ENCODE measurements at places on chromosomes 2 and 18. TPM values are rescaled to one million over a fixed set of nuclear protein-coding genes. Genes with fewer than 3 reads are reported as not detected.

- no peak for DNase-seq
These were observed 370.3 kb upstream of the LINC00305 start for GRCh38 chr18:64519201-64519600.

DNA sequence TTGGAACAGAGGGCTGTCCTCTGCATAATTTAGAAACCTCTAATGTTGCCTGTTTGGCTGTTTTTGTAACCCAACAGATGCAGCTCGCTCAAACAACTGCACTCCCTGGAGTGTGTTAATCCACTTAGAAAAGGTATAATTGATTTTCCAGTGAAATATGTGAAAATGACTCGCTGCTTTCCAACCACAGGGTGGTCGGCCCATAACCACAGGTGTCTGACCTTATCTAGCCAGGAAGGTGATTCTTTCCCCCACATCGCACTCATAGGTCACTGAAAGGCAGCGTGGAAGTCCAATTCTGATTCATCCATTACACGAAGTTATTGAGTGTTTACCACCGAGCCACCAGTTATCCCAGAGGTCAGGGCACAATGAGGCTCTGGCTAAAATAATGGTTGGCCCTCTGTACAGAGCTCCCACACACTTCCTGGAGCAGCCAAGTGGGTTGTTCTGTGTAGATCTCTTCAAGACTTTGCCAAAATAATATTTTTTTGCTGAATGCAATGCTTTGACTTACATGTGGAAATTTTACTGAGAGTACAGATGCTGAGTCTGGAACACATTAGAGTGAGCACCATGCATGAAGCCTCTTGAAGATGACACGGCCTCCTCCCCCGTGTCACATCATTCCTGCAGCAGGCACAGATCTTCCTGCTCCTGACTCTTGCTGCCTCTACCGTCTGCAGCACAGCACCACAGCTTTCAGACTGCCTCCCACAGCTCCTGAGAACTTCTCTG, 396.2 kb downstream of the ZNF516 start:
- DNase-seq, result peak; percentile 57

- DNase-seq, result no peak
These were observed 95.4 kb upstream of the CCDC85A start for GRCh38 chr2:56088411-56088810.

GRCh38 chr2:115083225-115083624, 640.8 kb downstream of the DPP10 start:
- DNase-seq, result peak; percentile 21

DNA sequence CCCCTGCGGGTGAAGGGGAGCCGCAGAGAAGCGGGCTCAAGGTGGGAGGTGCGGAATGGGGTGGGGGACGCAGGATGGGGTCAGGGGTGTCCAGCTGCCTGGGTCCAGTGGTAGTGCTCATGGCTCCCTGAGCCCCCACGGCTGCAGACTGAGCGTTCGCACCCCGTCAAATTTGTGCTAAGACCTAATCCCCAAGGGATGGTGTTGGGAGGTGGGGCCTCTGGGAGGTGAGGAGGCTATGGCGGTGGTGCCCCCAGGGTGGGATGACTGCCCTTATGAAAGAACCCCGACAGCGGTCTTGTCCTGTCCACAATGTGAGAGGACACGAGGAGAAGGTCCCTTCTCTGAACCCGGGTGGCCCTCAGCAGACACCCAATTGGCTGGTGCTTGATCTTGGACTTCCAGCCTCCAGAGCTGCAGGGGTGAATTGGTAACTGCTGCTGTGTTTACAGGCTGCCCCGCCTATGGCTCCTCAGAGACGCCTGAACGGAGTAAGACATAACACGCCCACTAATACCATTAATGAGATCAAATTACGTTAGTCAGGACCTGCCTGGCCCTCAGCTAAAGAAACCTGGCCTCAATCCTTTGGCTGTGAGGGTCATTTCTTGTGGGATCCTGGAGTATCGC, 42.6 kb downstream of the PXDN start:
- DNase-seq, result no peak

- DNase-seq, result no peak
These were observed 852.0 kb downstream of the BCL11A start for GRCh38 chr2:59701271-59701994.

DNA sequence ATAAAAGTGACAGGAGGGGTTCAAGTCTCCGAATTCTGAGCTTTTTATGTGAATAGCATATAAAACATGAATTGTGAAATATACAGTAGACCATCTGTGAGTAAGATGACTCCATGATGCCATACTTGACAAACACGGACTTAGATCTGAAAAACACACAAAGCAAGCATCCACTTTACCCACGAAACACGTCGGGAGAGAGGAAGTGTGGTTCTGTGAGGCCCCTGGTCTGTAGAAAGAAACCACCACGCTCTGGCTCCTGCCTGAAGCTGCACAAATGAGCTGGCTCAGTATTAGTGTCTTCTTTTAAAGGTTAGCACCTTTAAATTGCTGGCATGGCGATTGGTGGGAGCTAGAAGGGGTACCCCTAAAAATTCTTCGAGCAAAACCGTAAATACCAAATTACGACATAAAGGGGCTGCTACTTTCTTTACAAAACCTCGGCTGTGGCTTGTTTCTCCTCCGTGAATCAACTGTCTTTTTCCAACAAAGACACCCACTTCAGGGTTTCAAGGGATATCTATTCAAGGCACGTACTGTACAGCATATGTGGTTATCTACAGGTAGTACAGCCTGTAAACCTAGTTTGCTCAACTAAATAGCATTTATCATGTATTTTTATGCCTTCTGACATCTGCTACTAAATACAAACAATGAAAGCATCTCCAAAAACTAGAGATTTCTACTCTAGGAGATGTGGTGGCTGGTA, 70.9 kb downstream of the AFF3 start:
- DNase-seq, result no peak

DNA sequence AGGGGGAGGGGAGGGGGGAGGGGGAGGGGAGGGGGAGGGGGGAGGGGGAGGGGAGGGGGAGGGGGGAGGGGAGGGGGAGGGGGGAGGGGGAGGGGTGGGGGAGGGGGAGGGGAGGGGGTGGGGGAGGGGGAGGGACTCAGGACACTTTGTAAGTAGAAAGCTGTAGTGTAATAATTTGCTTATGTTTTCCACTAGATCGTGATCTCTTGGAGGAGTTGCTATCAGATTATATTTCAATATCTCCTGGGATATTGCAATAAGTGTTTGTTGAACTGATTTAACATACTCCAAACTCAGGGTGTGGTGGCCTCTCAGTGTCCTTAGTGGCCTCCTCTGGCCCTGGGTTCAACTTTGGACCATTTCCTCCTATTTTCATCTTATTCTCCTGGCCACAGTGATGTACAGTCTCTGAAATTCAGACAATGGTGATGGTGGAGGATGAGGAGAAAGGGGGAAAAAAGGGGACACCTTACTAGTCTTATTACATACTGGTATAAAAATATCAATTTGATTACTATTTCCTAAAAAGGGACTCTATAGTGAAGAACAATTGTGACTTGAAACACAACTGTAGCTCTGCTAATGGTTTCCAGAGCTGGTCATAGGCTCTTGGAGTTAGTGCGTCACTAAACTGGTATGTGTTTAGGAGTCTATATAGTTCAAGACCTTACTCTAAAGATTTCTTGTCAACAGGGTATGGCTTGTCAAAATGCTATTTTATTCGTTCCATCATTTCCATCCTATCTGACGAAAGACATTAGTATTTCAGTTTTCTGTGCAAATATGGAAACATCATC, 89.6 kb downstream of the DDX1 start:
- DNase-seq, result no peak

GRCh38 chr2:174327021-174327840, 7.5 kb upstream of the SP9 start:
- no peak for DNase-seq

GRCh38 chr18:22838639-22839277, 94.4 kb upstream of the RBBP8 start:
- DNase-seq, result no peak

- DNase-seq, result no peak
These were observed 206.8 kb downstream of the CLIP4 start for GRCh38 chr2:29322011-29322410.

- no peak for DNase-seq
These were observed 265.7 kb upstream of the NT5C1B start for GRCh38 chr2:18855027-18855426.

DNA sequence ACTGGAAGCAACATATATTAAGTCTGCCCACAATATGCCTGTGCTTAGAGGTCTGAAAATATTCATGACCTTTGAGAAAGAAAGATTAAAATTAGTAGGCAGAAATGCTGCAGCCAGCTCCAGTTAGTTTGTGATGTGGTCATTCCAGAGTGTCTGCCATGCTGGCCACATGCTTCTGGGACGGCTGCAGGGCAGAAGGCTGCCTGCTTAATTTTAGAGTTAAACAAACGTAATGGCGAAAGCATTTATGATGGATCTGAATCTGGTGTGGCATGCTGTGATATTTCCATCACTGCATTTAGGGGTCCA, 95.4 kb downstream of the FHOD3 start:
- DNase-seq, result no peak

GRCh38 chr18:8781671-8782070, 76.3 kb downstream of the MTCL1 start:
- no peak for DNase-seq

- DNase-seq, result no peak
These were observed 1693.4 kb upstream of the SLC39A10 start for GRCh38 chr2:193963472-193964119.

DNA sequence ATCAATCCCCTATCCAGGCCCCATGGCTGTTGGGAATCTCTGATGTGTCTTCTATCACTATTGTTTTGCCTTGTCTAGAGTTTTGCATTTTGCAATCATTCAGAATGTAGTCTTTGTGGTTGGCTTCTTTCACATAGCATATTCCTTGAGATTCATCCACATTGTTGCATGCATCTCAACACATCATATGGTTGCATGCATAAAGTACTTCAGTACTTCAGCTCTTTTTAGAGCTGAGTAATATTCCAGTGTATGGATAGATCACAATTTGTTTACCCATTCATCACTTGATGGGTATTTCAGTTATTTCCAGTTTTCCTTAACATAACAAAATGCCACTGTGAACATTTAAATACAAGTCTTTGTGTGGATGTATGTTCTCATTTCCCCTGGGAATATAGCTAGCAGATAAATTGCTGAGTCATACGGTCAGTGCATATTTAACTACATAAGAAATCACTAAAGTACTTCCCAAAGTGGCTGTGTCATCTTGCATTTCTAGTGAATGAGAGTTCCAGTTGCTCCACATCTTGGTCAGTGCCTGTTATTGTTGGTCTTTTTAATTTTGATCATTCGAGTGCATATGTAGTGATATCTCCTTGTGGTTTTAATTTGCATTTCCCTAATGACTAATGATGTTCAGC, 138.8 kb downstream of the BCL11A start:
- DNase-seq, result no peak

DNA sequence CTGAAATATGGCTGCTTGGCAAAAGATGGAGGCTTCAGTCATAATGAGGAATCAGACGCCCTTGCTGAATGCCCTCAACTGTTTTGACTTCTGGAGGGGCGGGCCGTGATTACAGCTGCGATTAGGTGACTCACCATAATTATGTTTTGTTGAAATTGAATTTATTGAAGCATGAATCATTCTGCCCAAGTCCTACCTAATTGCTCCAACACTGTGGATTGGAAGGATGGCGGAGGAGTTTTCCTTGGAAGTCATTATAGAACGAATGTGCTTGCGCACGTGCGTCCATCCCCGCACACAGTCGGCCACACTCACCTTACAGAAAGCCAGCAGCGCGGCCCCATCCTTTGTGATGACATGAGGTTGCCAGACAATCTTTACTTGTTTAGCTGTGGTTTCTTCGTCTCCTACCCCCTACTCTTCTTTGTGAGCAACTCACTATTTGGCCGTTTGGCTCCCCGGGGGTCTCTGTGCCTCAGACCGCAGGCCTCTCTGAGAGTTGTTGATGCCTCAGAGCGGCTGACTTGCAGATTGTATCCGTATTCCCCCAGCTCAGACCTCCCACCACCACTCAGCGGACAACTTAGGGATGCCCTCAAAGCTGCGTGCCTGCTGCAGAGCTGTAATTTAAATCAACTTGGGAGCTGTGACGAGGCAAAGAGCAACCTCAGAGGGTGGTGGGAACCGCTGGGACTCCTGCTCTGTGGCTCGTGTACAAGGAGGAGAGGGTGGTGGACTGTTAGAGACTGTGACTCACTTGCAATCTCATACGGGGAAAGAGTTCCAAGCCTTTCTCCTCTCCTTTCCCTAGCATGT, 513.4 kb downstream of the TNS1 start:
- DNase-seq, result peak; percentile 28

- DNase-seq, result no peak
These were observed 35.7 kb downstream of the KDM3A start for GRCh38 chr2:86476918-86477317.

DNA sequence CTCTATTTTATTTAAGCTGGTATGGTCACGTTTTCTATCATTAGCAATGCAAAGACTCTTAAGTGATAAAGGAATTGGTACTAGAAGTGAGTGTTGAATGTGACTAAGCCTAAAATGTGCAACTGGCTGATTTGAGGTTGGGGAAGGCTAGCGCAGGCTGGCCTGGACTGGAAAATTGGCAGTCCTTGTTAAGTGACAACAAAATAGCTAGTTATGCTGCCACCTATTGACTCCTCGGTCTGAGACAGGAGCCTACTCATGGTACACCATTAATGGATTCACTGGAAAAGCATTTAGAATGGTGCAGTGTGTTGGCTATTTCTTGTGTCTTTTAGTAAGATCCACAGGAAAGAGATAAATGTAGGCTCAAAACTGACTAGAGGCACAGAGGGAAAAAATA, 5.7 kb upstream of the WIPF1 start:
- peak; percentile 77 for DNase-seq

DNA sequence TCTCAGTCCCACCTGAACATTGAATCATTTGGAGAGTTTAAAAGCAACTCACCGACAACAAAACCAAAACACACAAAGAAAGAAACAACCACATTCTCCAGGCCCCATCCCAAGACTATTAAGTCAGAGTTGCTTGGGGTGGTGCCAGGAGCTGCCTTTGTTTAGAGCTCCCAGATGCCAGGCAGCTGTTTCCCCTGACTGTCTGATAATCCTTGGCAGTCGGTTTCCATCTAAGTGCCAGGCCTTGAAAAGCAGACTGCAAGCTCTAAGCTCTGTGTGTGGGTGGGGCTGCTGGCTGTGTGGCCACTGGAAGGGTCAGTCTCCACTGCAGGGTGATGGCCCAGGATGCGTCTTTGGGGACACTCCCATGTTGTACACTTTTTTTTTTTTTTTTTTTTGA, 255.3 kb upstream of the AGAP1 start:
- peak; percentile 86 for DNase-seq

GRCh38 chr18:42275949-42276730, 321.1 kb downstream of the PIK3C3 start:
- DNase-seq, result no peak

- no peak for DNase-seq
These were observed 20.8 kb upstream of the TNS1 start for GRCh38 chr2:218023636-218024035.

GRCh38 chr18:35444636-35445035, 53.1 kb downstream of the INO80C start:
- no peak for DNase-seq

The PLGLB1 gene
- total RNA-seq, result not detected

The WDR35 gene
- total RNA-seq, result 13.2 TPM

The OXER1 gene
- not detected for total RNA-seq

The MEP1B gene
- not detected for total RNA-seq

The REG3A gene
- total RNA-seq, result not detected

The HOXD12 gene
- total RNA-seq, result not detected

The ABCB11 gene
- not detected for total RNA-seq

The SNX17 gene
- 67.1 TPM for total RNA-seq

The ASB18 gene
- total RNA-seq, result not detected

The NYAP2 gene
- total RNA-seq, result not detected

Data from stomach (tissue), 19 donors.